ENCODE measurements at places on chromosomes 11 and 22. TPM values are rescaled to one million over a fixed set of nuclear protein-coding genes. Genes with fewer than 3 reads are reported as not detected.

FGF4 gene
- total RNA-seq, result not detected

SHANK3 gene
- total RNA-seq, result 50.6 TPM

LRRC56 gene
- 7.6 TPM for total RNA-seq

MYBPC3 gene
- total RNA-seq, result 0.86 TPM

SLC22A25 gene
- total RNA-seq, result not detected

OR52N4 gene
- total RNA-seq, result not detected

FGF3 gene
- total RNA-seq, result not detected

OR51B5 gene
- not detected for total RNA-seq

GRCh38 chr22:37259540-37260029 is 15.5 kb upstream of the RAC2 start:
- peaks cover 9% of the 10 kb centered on the region for H3K4me1 ChIP-seq
- H3K27ac ChIP-seq, result no peak overlapping the region
- peaks cover 51% of the 10 kb centered on the region for H3K27me3 ChIP-seq
- DNase-seq, result peak; percentile 46
- no peak overlapping the region for H3K4me3 ChIP-seq

GRCh38 chr11:117189191-117189940 is 9.8 kb upstream of the TAGLN start:
- peak; percentile 80 for DNase-seq
- peaks cover 80% of the 10 kb centered on the region for H3K36me3 ChIP-seq
- H3K4me1 ChIP-seq, result peaks cover 16% of the 10 kb centered on the region

DNA sequence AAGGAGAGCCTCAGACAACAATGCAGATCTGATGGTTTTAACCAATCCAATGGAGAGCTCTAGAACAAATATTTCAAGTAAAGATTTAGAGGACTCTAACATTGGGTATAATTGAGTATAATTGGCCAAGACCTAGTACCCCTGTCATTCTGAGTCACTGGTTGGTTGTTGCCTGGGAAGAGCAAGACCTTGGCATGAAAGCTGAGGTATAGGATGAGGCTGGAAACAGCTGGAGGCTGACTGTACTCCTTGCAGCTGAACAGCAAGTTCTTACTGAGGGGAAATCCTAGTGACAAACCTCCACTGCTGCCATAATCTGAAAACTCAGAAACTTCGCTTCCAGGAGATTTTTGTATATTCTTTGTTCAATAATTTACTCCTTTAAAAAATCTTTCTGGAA is 54.3 kb upstream of the MUC15 start:
- H3K36me3 ChIP-seq, result no peaks in the 10 kb centered on the region
- no peak overlapping the region for H3K4me3 ChIP-seq
- no peaks in the 10 kb centered on the region for H3K27me3 ChIP-seq
- DNase-seq, result no peak
- H3K27ac ChIP-seq, result no peak overlapping the region

GRCh38 chr22:24120044-24120443 is 61.2 kb upstream of the SUSD2 start:
- DNase-seq, result peak; percentile 24
- no peaks in the 10 kb centered on the region for H3K27me3 ChIP-seq
- peaks cover 10% of the 10 kb centered on the region for H3K4me1 ChIP-seq
- peaks cover 84% of the 10 kb centered on the region for H3K36me3 ChIP-seq
- H3K27ac ChIP-seq, result no peak overlapping the region
- no peak overlapping the region for H3K4me3 ChIP-seq

- no peak overlapping the region for H3K27ac ChIP-seq
- H3K27me3 ChIP-seq, result no peaks in the 10 kb centered on the region
- no peaks in the 10 kb centered on the region for H3K36me3 ChIP-seq
- no peak overlapping the region for H3K4me3 ChIP-seq
- DNase-seq, result no peak
Observed at GRCh38 chr11:126915430-126915829, 85.1 kb downstream of the KIRREL3 start.

DNA sequence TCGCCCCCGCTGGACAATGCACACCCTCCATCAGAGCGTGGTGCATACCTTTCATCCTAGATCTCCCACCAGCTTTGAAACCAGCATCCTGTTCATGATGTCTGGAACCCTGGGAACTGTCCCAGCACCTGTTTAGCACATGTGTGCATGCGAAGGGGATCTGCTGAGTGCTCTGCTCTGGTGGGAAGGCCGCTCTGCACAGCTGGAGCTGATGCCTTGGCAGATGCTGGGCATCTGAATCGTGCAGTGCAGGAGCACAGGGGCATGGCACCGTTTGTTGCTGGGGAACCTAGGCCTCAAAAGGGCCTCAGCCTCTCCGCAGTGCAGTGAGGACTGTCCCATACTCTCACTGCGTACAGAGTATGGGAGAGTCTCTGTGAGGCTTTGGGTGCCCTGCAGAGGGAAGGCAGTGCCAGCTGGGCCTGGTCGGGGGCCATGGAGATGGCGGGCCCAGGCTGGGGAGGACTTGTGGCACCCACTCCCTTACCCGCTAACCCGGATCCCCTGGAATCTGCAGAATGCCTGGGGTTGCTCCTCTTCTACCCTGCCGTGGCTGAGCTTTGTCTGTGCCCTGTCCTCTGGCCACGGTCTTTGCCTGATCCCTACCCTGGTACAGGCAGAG is 72.9 kb upstream of the ATXN10 start:
- H3K4me1 ChIP-seq, result no peaks in the 10 kb centered on the region
- H3K27me3 ChIP-seq, result no peaks in the 10 kb centered on the region
- no peak overlapping the region for H3K4me3 ChIP-seq
- peak; percentile 33 for DNase-seq
- no peaks in the 10 kb centered on the region for H3K36me3 ChIP-seq

DNA sequence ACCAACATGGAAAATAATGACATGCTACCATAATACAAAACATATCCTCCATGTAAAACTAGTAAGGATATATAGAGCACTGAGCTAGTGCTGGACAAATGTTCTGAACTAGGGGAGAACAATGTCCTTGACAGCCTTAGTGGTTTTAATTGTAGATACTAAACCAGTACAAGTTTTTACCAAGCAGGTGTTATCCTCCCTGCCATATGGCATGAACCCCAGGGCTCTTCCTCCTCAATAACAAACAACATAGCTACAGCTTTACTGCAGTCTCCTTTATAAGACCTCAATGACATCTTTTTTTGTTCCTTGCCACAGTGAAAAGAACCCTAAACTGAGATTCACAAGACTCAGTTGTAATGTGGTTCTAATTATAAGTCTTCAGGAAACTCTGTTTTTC is 70.2 kb upstream of the GDPD4 start:
- H3K27me3 ChIP-seq, result no peaks in the 10 kb centered on the region
- no peak overlapping the region for H3K27ac ChIP-seq
- no peak for DNase-seq
- H3K4me3 ChIP-seq, result no peak overlapping the region

DNA sequence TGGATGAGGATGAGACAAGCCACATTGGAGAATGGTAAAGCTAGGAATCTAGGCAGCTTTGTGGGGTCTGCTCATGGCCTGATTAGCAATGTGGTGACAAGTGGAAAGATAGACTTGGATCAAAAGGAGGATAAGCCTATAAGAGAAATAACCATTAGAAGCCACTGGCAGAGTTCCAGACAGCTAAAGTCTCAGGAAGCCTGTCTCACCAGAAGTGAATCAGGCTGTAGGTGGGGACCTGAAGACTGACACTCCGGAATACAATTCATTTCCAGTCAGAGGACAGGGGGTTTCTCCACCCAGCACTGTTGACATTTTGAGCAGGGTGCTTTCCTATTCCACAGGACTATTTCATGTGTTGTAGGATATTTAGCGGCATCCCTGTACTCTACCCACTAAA is 129.7 kb downstream of the ARHGAP42 start:
- H3K27ac ChIP-seq, result no peak overlapping the region
- H3K27me3 ChIP-seq, result no peaks in the 10 kb centered on the region
- no peak for DNase-seq
- H3K4me1 ChIP-seq, result no peaks in the 10 kb centered on the region

DNA sequence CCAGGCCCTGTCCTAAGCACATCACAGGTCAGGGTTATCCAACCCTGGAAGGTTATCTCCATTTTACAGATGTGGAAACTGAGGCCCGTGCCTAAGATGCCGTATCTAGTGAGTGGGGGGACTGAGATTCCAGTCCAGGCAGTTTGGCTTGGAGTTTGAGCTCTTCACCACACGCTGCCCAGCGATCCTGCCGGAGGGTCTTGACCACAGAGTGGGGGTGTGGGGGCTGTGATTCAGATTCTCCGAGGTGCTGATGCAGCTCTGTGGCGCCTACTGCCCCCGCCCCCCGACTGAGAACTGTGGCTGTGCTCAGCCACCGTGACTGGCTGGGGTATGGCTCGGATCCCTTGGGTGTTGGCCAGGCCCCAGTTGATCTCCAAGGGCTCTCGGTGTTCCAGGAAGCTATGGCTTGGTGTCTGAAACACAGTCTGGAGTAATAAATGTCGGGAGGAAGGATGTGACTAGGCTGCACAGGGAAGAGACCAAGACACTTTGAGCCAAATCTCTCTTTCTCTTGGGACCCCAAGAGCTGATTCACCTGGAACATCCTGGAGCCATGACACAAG is 60.6 kb upstream of the RASD2 start:
- H3K27ac ChIP-seq, result peak overlapping the region; percentile 40
- H3K4me3 ChIP-seq, result no peak overlapping the region
- H3K4me1 ChIP-seq, result peaks cover 33% of the 10 kb centered on the region
- no peaks in the 10 kb centered on the region for H3K36me3 ChIP-seq

DNA sequence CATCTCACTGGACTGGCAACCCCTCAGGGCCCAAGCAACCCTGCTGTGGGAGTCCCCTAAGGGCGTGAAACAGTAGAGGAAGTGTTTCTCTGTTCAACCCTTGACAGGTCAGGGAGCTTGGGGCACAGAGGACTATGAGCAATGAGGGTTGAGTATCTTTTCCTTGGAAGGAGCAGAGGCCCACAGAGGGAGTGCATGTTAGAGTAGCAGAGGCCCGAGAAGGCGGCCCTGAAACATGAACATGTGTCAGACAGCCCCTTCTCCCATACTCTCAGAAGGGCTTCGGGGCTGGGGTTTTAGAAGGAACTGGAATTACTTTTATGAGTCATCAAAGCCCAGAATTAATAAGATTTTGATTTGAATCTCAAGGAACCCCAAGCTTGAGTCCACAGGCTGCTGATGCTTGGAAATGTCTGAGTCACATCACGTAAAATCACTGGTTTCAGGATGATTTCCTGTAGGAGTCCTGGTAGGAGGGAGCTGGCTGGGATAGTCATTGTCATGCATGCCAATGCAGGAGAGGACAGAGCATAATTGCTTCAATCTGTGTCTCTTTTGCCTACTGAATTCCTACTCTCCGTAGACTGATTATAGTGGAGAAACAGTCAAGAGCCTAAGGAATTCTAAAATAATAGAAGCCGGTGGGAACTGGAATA is 22.6 kb downstream of the C11orf71 start:
- no peaks in the 10 kb centered on the region for H3K36me3 ChIP-seq
- H3K27me3 ChIP-seq, result no peaks in the 10 kb centered on the region
- H3K4me3 ChIP-seq, result no peak overlapping the region
- H3K27ac ChIP-seq, result no peak overlapping the region

- H3K4me1 ChIP-seq, result peaks cover 35% of the 10 kb centered on the region
- H3K36me3 ChIP-seq, result peaks cover 52% of the 10 kb centered on the region
- no peaks in the 10 kb centered on the region for H3K27me3 ChIP-seq
- H3K27ac ChIP-seq, result peak within 1 kb of the TSS; percentile 91
Observed at GRCh38 chr11:65040847-65041622, at the start of gene SAC3D1. TSS of gene SAC3D1 (plus strand) at chr11:65041210. CDS start at chr11:65041293, 83 bp downstream.

DNA sequence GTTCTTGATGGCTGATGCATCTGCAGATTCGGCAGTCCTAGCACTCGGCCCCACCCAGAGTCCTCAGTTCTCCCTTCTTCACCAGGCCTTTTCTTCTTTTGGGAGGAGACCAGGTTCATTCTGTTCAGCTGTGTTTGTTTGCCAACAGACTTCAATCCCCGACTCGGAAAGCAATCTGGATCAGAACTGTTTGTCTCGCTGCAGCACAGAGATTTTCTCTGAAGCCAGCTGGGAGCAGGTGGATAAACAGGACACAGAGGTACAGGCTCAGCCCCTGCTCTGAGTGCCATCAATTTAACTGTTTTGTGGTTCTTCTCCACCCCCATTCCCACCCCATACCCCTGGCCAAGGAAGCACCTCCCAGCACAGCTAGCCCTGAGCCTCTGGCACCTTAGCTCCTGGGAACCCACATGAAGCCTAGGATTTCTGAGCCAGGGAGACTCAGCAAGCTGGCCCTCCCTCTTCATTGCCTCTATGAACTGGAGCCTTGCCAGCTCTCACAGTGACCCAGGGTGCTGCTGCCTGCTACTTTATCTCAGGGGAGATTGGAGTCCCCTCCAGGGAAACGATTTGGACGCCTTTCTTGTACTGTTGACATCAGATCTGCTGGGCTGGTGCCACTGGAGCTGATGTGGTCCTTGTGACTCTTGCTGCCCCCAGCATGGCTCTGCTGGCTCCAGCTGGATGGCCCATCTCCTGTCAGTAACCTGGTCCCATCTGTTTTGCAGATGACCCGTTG is 58.2 kb upstream of the HORMAD2 start:
- H3K27ac ChIP-seq, result no peak overlapping the region
- H3K4me3 ChIP-seq, result no peak overlapping the region
- H3K36me3 ChIP-seq, result peaks cover 100% of the 10 kb centered on the region
- DNase-seq, result no peak
- peaks cover 23% of the 10 kb centered on the region for H3K4me1 ChIP-seq

- no peaks in the 10 kb centered on the region for H3K4me1 ChIP-seq
- DNase-seq, result no peak
- H3K27ac ChIP-seq, result no peak overlapping the region
- peaks cover 7% of the 10 kb centered on the region for H3K27me3 ChIP-seq
- no peaks in the 10 kb centered on the region for H3K36me3 ChIP-seq
- H3K4me3 ChIP-seq, result no peak overlapping the region
Observed at GRCh38 chr11:20310596-20311394, 52.7 kb upstream of the HTATIP2 start.

GRCh38 chr11:26017322-26017860 is 314.5 kb upstream of the ANO3 start:
- no peak for DNase-seq
- no peaks in the 10 kb centered on the region for H3K27me3 ChIP-seq
- peaks cover 4% of the 10 kb centered on the region for H3K4me1 ChIP-seq
- no peak overlapping the region for H3K27ac ChIP-seq

- H3K4me1 ChIP-seq, result no peaks in the 10 kb centered on the region
- no peak overlapping the region for H3K27ac ChIP-seq
- H3K4me3 ChIP-seq, result no peak overlapping the region
Observed at GRCh38 chr11:47225552-47226400, 11.0 kb downstream of the DDB2 start.

- H3K36me3 ChIP-seq, result no peaks in the 10 kb centered on the region
- DNase-seq, result no peak
- peak overlapping the region; percentile 93 for H3K27ac ChIP-seq
Observed at GRCh38 chr11:746289-747157, 741 bp upstream of the TALDO1 start.

DNA sequence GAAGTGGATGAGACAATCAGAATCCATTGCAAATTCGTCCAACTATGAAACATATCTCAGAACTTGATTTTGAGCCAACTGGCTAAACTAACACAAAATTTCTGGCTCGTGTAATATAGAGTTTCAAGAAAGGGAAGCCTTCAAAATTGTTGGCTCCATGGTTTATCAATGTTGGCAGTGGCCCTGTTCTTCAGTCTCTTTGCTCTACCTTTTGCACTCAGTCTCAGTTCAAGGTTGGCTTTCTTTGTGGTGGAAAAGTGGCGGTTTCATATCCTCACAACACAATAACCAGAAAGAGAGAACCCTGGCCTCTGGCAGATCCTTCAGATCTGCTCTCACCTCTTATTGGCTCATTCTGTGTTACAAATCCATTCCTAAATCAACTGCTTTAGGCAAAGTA is 473.8 kb upstream of the API5 start:
- no peak for DNase-seq
- no peaks in the 10 kb centered on the region for H3K27me3 ChIP-seq
- no peaks in the 10 kb centered on the region for H3K4me1 ChIP-seq
- H3K36me3 ChIP-seq, result no peaks in the 10 kb centered on the region

All from lower lobe of right lung (tissue), 2 donors.